ENCODE measurements at places on chromosomes 12 and 14.

DNA sequence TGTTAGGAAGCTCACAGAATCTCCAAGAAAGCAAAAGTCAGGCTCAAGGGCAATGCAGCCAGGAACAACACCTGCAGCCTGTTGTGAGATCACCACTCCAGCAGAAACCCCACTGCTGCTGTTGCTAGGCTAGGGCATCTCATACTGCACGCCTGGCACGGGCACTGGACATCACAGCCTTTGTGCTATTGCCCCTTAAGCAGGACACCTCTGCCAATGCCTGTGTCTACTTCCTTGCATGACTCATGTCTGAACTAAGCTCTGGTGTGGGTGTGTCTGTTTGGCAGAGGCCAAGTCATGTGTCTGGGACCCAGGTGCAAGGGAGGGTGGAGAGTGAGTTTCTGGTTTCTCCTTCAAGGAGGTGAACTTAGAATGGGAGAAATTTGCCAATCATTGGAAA is 10.0 kb upstream of the DDX47 start:
- DNase-seq, result peak; percentile 91

- DNase-seq, result no peak
These were observed 349.7 kb downstream of the ATP23 start for GRCh38 chr12:58291106-58291505.

DNA sequence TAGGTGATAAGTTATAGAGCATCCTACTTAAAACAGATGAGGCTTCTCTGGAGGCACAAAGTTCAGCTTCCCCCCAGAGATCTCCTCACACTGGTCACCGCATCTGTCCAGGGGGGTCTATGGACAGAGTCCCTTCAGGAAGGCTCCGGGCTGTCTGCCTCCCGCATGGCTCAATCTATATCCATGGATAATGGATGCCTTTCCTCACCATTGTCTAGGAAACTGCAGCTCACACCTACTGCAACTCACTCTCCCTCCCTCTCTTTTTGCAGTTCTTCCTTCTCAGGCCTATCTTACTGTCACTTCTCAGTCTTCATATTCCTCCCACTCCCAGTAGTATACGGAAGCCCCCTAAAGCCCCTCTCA is 100.6 kb upstream of the BCL2L14 start:
- DNase-seq, result no peak

- no peak for DNase-seq
These were observed 47.4 kb downstream of the SUSD6 start for GRCh38 chr14:69658664-69659261.

DNA sequence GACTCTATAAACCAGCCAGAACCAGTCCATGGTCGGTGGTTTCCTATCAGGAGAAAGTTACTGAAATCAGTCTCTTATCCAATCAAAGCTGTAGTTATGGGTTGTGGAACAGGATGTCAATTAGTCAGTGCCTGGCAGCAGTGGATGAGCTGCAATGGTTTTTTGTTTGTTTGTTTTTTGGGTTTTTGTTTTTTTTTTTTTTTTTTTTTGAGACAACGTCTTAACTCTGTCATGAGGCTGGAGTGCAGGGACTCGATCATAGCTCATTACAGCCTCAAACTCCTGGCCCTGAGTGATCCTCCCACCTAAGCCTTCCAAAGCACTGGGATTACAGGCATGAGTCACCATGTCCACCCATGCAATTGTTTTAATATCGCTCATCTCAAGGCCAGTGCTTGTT is 113.3 kb upstream of the CAND1 start:
- DNase-seq, result peak; percentile 54

DNA sequence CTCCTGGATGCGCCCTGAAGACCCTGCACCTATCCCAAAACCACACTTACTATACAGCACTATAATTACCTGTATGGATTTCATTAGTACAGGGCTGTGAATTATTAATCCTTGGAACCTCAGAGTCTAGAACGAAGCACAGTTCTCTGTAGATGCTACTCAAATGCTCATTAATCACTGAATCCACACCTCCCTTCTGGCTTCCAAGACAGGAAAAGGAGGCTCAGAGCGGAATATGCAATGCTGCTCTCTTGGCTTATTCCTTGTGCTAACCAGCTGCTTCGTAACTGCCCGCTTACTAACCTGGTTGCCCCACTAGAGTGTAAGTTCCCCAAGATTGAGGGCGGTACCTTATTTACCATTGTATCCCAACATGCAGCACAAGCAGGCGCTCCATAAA is 39.1 kb upstream of the NUDT4 start:
- no peak for DNase-seq

- DNase-seq, result no peak
These were observed 67.7 kb downstream of the RBM19 start for GRCh38 chr12:113898466-113898865.

DNA sequence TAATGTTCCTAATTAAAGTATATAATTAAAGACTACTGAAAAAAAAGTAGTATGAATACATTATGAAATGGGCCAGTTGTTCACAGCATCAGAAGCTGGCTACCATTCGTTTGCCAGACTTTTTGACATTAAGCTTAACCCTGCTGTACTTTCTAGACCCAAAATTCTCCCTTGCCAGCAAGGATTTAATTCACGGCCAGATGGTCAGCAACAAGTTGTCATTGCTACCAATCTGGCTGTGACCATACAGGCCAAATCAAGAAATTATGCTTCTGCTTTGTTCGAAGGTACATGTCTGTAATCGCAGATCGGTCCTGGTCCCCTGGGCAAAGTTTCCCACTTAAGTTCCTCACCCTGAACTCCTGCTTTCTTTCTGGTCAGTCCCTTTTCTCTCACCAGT is 217.7 kb upstream of the ATXN7L3B start:
- no peak for DNase-seq

- DNase-seq, result no peak
These were observed at the start of gene SLC35F4 for GRCh38 chr14:57865403-57866198. Gene SLC35F4 (minus strand): TSS chr14:57866092.

- no peak for DNase-seq
These were observed 84.1 kb upstream of the SLC38A2 start for GRCh38 chr12:46456356-46457334.

GRCh38 chr14:81222691-81223090 is 1.9 kb upstream of the GTF2A1 start:
- DNase-seq, result no peak

DNA sequence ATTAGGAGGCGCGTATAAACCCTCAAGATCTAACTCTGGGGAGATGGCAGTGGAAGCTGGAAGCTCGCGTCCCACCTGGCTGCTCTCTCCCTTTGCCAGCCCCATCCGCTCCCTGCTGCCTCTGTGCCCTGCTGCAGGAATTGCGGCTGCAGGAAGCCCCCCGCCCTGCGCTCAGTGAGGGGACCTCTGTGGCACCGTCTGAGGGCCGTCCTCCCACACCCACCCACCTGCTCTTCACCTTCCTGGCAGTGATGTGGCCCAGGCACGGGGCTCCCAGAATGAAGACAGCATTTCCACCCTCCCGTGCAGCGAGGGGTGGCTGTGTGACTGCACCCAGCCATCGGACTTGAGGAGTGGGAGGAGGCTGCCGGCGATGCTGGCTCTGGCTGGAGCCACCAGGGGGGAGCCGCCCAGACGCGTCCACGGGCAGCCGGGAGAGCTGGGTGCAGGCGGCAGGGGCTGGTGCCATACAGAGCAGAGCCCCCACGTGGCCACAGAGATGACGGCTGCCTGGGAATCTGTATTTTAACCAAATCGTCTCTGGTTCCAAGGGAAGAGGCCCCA is 28.3 kb upstream of the GALNT9 start:
- DNase-seq, result no peak

DNA sequence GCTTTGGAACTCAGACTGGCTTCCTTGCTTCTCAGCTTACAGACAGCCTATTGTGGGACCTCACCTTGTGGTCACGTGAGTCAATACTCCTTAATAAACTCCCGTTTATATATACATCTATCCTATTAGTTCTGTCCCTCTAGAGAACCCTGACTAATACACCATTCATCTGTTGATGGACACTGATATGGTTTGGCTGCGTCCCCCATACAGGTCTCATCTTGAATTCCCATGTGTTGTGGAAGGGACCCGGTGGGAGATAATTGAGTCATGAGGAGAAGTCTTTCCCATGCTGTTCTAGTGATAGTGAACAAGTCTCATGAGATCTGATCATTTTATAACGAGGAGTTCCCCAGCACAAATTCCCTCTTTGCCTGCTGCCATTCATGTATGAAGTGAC is 57.0 kb downstream of the OTOGL start:
- DNase-seq, result no peak

- DNase-seq, result no peak
These were observed 1417.4 kb upstream of the FLRT2 start for GRCh38 chr14:84112589-84112988.

- no peak for DNase-seq
These were observed 133.1 kb downstream of the TMEM30B start for GRCh38 chr14:61147831-61148549.

- DNase-seq, result peak; percentile 60
These were observed 604 bp downstream of the ZNF384 start for GRCh38 chr12:6688543-6688998.

DNA sequence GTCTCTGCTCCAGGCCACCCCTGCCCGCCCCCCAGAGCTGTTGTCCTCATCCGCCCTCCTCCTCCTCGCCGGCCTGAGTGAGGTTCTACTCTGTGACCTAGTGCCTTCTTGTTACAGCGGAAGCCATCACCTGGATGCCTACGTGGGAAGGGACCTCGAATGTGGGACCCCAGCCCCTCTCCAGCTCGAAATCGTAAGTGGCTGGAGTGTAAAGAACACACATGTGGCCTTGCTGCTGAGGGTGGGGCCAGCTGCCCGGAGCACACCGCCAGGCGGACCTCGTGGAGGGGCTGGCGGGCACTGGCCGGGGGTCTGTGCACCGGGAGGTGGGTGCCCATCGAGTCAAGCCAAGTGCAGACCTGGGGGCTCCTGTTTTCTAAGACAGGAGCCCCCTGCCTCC is 19.4 kb downstream of the MEG3 start:
- DNase-seq, result no peak

DNA sequence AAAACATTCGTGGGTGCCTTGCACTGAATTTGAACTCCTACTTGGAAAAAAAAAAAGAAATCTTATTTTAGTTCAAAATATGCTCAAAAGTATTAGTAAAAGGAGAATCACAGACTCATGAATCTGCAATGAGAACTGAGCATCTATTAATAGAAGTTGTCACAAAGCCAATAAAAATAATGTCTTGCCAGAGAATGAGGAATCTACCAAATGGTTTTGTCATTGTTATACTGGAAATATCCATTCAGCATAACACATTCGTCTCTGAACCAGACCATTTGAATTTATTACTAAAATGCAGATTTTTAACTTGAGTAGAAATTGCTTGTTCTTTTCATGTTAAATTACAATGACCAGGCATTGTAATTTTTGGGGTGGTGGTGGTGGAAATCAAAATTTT is 11.6 kb upstream of the PTPRB start:
- no peak for DNase-seq

DNA sequence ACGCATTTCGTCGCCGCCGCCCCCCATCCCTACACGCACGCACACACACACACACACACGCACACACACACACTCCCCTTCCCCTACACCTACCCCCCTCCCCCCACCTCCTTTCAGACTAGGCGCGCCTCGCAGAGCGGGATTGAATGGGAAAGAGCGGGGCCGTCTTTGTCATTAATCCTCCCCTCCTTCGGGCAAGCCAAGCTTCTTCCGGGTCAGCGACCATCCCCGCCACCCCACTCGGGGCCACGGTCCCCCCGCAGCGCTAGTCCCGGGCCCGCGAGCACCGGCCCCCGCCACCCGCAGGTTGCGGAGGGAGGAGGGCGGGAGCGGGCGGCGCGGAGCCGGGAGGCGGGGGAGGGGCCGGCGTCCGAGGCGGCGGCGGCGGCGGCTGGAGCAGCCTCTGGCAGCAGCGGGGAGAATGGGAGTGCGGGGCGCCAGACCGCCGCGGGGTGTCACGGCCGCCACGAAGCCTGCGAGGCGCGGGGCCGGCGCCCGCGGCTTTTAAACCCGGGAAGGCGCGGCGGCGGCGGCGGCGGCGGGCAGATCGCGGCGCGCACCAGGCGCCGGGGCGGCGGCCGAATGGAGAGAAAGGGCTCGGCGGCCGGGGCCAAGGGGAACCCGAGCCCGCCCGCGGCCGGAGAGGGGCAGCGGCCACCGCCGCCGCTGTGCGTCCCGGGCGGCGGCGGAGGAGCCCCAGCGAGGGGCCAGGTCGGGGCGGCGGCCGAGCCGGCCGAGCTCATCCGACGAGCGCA is at the start of gene TTC9:
TSS of gene TTC9 (plus strand) at position 369 of the 755 bp plus-strand sequence. CDS start at position 583, 214 bp downstream.
- DNase-seq, result no peak

GRCh38 chr14:81172881-81173280 is 47.9 kb downstream of the GTF2A1 start:
- no peak for DNase-seq

GRCh38 chr14:61225344-61225743 is 55.8 kb downstream of the TMEM30B start:
- DNase-seq, result no peak

- DNase-seq, result peak; percentile 3
These were observed 39.6 kb downstream of the CCDC88C start for GRCh38 chr14:91377700-91378652.

DNA sequence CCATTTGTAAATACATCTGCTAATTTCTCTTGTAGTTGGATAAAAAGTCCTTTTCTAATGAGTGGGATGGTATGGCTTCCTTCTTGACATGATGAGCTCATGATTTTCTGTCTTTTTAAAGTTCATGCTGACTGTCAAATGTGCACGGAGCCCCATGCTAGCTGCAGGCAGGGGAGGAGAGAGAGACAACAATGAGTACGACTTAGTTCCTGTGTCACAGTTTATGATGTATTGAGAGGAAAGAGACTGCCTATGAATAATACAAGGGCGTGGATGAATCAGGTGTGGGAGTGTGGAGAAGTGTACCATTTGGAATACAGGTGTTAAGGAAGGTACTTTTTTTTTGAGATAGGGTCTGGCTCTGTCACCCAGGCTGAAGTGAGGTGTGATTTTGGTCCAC is 10.7 kb upstream of the TBC1D30 start:
- no peak for DNase-seq

DNA sequence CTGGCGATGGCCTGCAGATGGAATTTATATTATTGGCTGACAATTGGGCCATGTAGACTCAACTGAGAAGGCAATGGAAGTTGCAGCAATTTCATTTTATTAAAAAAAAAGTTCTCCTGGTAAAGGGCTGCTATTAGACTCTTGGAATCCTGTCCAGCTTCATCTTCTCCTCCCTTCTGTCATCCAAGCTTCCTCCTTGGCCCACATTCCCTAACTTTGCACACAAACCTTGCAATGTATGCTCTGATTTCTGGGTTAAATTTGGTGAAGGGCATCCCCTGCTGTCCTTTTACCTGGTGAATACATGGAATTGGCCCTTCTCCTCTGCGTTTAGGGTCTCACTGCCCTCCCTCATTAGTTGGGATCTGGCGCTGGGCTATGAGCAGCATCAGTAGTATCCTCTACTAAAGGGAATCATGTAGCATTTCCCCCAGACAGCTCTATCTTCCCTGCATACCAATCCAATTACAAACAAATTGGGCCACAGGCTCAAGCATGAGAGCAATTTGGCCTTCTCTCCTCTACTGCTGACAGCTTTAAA is 336.9 kb downstream of the BMP4 start:
- no peak for DNase-seq
